Pancreas (tissue), 10 donors: ENCODE measurements at places on chromosomes 3 and 15. TPM values are rescaled to one million over a fixed set of nuclear protein-coding genes. Genes with fewer than 3 reads are reported as not detected.
A peak's percentile ranks its signal among the peaks of the same experiment; 100 is the strongest.

The XIRP1 gene
- total RNA-seq: 0.43 TPM

GRCh38 chr3:186365202-186365974 is 3.4 kb upstream of the DGKG start:
- no peak overlapping the region for H3K27ac ChIP-seq
- no peak for DNase-seq
- no peak overlapping the region for H3K4me3 ChIP-seq
- no peaks in the 10 kb centered on the region for H3K27me3 ChIP-seq
- H3K36me3 ChIP-seq: no peaks in the 10 kb centered on the region
- no peaks in the 10 kb centered on the region for H3K4me1 ChIP-seq

The SAMD7 gene
- total RNA-seq: not detected

The ISLR gene
- total RNA-seq: 8.9 TPM

DNA sequence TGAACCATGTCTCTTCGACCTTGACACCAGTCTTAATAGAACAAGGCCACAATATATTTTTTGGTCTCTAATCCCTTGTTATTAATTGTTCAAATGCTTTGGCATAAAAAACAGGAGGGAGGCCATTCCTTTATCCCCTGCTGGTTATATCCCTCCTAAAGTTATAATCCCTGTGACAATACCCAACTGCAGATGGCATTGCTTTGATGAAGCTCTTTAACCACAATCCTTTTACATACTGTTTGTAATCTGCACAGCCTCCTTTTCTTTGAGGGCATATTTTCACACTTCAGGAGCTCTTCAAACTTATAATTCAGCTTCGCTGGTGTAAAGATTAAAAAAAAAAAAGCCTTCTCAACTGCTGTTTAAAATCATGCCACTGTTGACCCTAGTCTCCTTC is 919.0 kb downstream of the EPHA3 start:
- H3K27ac ChIP-seq: no peak overlapping the region
- H3K4me3 ChIP-seq: no peak overlapping the region
- DNase-seq: no peak

GRCh38 chr3:23966328-23966727 is 21.2 kb downstream of the NR1D2 start:
- no peak overlapping the region for H3K27ac ChIP-seq
- H3K27me3 ChIP-seq: no peaks in the 10 kb centered on the region
- H3K4me3 ChIP-seq: no peak overlapping the region
- peaks cover 62% of the 10 kb centered on the region for H3K36me3 ChIP-seq
- H3K4me1 ChIP-seq: no peaks in the 10 kb centered on the region

The ZKSCAN7 gene
- total RNA-seq: 1.3 TPM

- no peaks in the 10 kb centered on the region for H3K4me1 ChIP-seq
- no peaks in the 10 kb centered on the region for H3K36me3 ChIP-seq
- H3K27me3 ChIP-seq: no peaks in the 10 kb centered on the region
- DNase-seq: no peak
- H3K27ac ChIP-seq: no peak overlapping the region
Measured at GRCh38 chr15:72133211-72133610, 15.0 kb downstream of the SENP8 start.

GRCh38 chr3:85821130-85821756 is 862.5 kb downstream of the CADM2 start:
- H3K4me1 ChIP-seq: no peaks in the 10 kb centered on the region
- H3K4me3 ChIP-seq: no peak overlapping the region
- DNase-seq: no peak
- H3K27me3 ChIP-seq: no peaks in the 10 kb centered on the region

GRCh38 chr3:51735039-51735438 is 28.2 kb downstream of the GRM2 start:
- H3K27me3 ChIP-seq: no peaks in the 10 kb centered on the region
- no peak for DNase-seq

GRCh38 chr15:40358471-40359353 is 693 bp downstream of the DISP2 start:
- no peak for DNase-seq
- H3K27me3 ChIP-seq: no peaks in the 10 kb centered on the region
- H3K36me3 ChIP-seq: no peaks in the 10 kb centered on the region
- peaks cover 3% of the 10 kb centered on the region for H3K4me1 ChIP-seq
- H3K4me3 ChIP-seq: peak overlapping the region; percentile 61

DNA sequence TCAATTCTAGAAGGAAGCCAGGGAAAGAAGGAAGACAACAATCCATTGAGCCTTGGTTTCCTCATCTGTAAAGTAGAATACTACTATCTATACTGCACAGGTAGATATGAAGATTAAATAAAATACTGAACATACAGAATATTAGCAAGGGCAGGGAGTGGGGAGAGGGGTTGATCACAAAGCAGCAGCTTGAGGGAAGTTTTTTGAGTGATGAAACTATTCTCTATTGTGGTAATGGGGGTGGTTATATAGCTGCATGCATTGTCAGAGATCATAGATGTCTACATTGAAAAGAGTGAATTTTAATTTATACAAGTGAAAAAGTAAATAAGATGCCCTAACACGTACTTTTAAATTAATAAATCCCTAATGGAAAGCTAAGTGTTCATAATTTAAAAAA is 242.6 kb upstream of the LRTM1 start:
- H3K27ac ChIP-seq: no peak overlapping the region
- no peaks in the 10 kb centered on the region for H3K36me3 ChIP-seq
- no peaks in the 10 kb centered on the region for H3K4me1 ChIP-seq
- no peak overlapping the region for H3K4me3 ChIP-seq

The C3orf80 gene
- total RNA-seq: 0.09 TPM

The TM6SF1 gene
- total RNA-seq: 0.43 TPM

GRCh38 chr3:52053307-52054304 is 2.8 kb downstream of the DUSP7 start:
- H3K4me3 ChIP-seq: no peak overlapping the region
- peaks cover 3% of the 10 kb centered on the region for H3K4me1 ChIP-seq
- no peak overlapping the region for H3K27ac ChIP-seq
- H3K27me3 ChIP-seq: no peaks in the 10 kb centered on the region

The ARPIN gene
- total RNA-seq: 31.1 TPM

DNA sequence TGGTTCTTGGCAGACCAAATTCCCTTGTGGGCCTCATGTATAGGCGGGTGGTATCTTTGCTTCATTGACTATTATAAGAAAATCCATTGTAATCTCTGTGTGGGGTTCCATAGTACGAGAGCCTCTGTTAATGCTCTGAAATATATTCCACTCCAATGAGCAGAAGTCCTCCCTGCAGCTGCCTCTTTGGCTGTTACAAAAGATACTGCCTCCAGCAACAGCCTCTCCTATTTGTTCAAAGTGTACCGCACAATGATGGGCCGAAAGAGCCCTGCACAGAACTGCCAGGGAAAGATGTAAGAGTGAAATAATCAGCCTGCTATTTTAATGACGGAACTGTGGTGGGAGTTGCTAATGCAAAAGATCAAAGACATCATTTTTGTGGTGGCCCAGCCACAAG is 48.9 kb downstream of the GRK7 start:
- DNase-seq: no peak
- no peak overlapping the region for H3K4me3 ChIP-seq
- no peak overlapping the region for H3K27ac ChIP-seq
- H3K4me1 ChIP-seq: no peaks in the 10 kb centered on the region

DNA sequence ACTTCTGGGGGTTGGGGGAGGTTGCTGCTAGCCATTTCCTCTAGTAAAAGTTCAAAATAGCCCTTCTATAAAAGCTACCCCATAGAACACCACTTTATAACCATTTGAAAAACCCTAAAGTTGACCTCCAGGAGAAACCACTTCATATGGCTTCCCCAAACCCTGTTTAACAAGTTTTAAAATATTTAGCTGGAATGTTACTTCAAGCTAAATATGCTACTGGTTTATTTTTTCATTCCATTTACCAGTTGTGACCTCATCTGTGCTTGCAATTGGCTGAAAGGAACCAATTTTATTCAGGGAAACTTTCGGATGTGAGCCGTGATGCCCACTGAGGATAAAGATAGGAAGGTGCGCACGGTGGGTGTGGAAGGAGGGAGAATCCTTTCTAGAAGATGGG is 221.3 kb downstream of the SUCLG2 start:
- H3K27ac ChIP-seq: no peak overlapping the region
- no peaks in the 10 kb centered on the region for H3K27me3 ChIP-seq
- no peaks in the 10 kb centered on the region for H3K36me3 ChIP-seq
- H3K4me3 ChIP-seq: no peak overlapping the region
- no peak for DNase-seq

- H3K27ac ChIP-seq: no peak overlapping the region
- H3K4me1 ChIP-seq: no peaks in the 10 kb centered on the region
- no peak overlapping the region for H3K4me3 ChIP-seq
- no peaks in the 10 kb centered on the region for H3K27me3 ChIP-seq
- H3K36me3 ChIP-seq: no peaks in the 10 kb centered on the region
Measured at GRCh38 chr15:69731081-69731330, 278.4 kb downstream of the RPLP1 start.

GRCh38 chr3:129106866-129107565 is 14.6 kb downstream of the RAB43 start:
- no peaks in the 10 kb centered on the region for H3K36me3 ChIP-seq
- no peak overlapping the region for H3K27ac ChIP-seq
- peak; percentile 35 for DNase-seq
- H3K4me1 ChIP-seq: no peaks in the 10 kb centered on the region
- no peak overlapping the region for H3K4me3 ChIP-seq

DNA sequence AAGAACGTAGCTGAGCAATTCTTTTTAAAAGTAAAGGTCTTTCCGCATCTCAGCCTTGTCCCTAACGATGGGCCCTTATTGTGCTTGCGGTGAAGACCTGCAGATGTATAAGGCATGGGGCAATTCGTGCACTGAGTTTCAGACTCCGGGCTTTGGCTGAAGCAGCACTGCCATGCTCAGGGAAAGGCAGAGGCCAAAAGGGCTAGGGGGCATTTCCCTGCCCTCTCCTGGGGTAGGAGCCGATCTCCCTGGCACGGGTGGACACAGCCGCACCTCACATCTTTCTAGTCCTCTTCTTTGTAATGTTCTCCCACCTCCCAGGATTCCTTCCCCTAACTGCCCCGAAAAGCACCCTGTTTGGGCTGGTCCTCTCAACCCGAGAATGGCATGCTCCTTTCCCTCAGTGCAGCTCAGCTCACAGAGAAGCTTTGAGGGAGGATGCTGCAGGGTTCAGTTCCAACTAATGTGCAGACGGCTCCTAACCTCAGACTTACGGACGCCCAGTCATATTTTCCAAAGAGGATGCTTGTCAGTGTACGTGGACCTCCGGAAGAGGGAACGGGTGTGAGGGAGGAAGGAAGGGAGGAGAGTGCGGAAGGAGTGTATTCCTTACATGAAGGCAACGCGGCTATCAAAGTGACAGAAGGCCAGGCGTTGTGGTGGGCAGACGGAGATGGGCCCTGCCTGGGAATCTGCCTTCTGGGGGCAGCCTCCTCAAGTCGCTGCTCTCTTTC is 61.2 kb downstream of the SYNM start:
- no peak overlapping the region for H3K27ac ChIP-seq
- H3K4me1 ChIP-seq: no peaks in the 10 kb centered on the region
- no peaks in the 10 kb centered on the region for H3K27me3 ChIP-seq
- H3K36me3 ChIP-seq: peaks cover 8% of the 10 kb centered on the region
- no peak for DNase-seq
- H3K4me3 ChIP-seq: no peak overlapping the region
